ENCODE measurements at places on chromosomes 4 and X.

DNA sequence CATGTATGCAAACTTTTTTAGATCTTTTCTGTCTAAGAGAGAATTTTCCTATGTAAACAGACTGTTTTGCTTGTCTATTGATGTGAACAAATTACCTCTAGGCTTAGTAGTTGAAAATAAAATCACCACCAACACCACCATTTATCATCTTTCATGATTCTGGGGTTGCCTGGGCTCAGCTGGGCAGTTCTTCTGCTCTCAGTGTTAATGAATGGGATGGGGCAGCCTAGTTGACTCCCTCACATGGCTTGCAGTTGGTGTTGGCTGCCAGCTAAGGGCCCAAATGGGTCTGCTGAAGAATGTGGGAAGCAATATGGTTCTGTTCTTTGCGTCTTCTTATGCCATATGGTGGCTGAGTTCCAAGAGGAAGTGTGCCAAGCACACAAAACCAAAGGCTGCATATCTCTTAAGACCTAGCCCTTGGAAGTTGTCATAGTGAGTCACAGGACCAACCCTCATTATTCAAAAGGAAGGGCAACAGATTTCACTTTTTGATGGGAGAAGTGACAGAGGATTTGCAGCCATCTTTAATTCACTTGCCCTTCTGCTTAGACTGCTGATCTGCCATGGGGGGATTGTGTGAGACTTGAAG, 17.9 kb downstream of the REELD1 start:
- DNase-seq = no peak

DNA sequence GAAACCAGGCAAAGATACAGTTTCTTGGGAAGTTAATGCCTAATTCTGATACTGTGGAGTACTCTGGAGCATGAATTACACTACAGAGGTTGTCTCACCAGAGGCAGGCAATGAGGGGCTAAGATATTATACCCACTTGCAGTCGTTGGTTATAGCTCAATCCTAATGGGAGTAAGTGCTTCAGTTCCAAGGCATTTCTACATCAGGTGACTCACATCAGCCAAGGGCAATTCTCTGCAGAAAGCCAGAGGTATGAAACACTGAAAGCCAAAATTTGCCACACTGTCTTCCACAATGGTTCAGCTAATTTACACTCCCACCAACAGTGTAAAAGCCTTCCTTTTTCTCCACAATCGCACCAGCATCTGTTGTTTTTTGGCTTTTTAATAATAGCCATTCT, 174.0 kb upstream of the IL15 start:
- DNase-seq = no peak

DNA sequence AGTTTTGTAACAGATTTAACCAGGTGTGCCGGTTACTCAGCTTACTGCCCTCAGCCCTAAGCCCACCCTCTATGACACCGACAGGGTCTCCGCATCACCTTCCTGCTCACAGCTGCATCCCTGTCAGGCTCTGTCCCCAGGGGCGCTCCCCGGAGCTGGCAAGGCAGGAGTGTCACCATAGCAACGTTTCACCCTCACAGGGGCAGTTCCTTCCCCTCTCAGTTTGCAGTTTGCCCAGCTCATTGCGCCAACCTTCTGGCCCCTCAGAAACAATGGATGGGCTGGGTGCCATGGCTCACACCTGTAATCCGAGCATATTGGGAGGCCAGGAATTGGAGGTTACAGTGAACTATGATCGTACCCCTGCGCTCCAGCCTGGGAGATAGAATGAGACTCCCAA, 42.6 kb downstream of the RGS12 start:
- no peak for DNase-seq

GRCh38 chrX:13000301-13000811, 25.4 kb downstream of the TMSB4X start:
- DNase-seq = no peak

GRCh38 chr4:74555231-74555630, 110.3 kb downstream of the AREG start:
- peak; percentile 21 for DNase-seq

DNA sequence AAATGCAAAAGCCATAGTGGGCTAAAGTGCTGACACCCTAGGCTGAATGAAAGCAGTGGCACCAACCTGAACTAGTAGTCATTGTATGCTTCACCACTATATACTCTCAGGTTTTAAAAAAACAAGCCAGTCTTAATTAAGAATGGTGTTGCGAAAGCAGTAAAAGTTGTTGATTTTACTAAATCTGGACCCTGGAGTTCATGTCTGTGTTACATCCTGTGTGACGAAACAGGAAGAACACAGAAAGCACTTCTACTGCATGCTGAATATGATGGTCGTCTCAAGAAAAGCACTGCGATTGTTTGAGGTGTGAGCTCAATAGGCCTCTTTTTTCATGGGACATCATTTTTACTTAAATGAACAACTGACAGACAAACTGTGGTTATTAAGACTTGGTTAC, 24.2 kb upstream of the GDPD2 start:
- DNase-seq = no peak

DNA sequence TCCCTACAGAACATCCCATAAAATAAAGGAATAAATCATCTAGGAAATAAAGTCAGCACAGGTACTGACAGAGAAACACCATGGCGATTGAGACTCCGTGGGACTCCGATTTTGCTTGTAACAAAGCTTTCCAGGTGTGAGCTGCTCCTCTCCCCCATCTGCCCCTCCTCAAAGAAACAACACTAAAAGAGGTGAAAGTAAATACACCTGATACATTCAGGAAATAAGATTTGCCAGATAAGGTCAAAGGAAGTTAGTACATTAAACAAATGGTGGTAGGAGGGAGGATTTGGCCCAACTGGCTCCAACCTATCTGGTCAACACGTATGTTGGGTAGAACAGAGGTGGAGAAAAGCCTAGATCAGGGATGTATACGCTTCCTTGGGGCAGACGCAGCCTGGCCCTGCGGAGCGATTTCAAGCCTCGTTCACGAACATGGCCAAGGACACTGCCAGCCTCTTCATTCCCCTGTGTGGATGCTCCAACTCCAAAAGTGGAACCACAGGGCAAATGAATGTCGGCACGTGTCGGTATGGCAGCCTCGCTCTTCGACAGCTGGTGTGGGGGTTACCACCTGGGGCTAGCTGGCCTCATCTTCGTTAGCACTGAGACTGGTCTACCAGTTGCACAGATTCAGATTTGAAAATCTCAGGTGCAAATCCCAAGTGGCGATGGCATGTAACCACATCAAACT, 162.5 kb downstream of the AFAP1 start:
- DNase-seq = no peak

DNA sequence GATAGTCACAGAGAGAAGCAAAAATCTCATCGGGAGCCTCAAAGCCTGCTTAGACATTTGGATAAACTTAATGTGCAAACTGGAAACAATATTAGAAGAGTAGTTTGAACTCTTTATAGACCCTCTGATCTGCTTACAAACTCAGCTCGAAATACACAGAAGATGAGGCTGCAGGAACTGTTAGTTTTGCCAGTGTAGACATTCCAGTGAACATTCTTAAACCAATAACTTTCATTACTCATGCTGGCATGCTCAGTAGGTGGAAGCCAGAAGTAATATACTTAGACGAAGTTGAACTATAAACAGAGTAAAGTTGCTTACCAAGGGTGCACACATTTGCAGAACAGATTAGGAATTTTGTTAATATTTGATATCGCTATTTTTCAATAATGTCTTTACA, 303.5 kb downstream of the ANKRD50 start:
- no peak for DNase-seq

DNA sequence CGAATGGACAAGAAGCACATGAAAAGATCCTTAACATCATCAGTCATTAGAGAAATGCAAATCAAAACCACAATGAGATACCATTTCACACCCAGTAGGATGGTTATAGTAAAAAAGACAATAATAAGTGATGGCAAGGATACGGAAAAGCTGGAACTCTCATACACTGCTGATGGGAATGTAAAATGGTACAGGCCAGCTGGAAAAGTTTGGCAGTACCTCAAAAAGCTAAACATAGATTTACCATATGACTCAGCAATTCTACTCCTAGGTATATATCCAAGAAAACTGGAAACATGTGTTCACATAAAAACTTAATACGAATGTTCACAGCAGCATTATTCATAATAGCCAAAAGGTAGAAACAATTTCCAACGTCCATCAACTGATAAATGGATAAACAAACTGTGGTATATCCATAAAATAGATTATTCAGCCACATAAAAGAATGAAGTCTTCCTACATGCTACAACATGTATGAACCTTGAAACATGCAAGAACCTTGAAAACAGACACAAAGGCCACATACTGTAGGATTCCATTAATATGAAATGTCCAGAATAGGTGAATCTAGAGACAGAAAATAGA, 11.9 kb downstream of the RPS6KA3 start:
- DNase-seq = no peak

- DNase-seq = no peak
Measured at GRCh38 chr4:24975510-24975909, 55.2 kb downstream of the LGI2 start.

DNA sequence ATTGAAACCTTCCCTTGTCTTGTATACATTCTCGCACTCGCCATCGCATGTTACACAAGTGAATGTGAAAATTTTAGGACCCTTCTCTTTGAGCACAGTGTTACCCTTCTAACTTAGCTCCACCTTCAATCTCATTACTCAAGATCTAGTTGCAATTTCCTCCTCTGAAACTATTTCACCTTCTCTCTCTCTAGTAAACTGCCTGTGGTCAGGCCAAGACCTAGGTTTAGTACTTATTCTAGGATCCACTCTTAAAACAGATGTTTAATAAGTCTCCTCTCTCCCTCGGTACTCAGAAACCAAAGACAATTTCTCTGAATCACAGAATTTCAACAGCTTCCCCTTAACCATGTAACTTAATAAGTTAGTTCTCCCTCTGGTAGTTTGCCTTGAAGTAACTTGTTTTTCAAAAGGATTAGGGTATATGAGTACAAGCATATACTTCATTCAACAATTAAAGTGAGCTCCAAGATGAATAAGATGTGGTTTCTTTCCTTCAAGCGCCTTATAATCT, 156.0 kb downstream of the SH3KBP1 start:
- no peak for DNase-seq

DNA sequence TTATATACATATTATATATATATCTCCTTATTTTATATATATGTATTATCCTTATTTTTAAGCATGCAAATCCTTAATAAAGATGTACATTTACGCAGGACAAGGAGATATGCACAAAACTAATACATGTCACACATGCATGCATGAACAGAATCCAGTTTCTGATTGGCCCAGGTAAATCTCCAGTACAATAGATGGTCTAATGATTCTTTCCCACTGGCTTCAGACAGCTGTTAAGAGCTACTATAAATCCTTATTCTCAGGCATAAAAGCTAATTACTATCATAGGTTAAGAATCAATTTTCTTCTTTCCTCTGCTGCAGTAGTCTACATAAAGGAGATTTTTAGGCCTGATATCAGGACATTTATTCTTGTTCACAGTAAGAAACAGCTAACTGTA, 689.8 kb downstream of the KCTD8 start:
- DNase-seq = no peak

GRCh38 chr4:38920677-38921076, 53.1 kb downstream of the FAM114A1 start:
- DNase-seq = no peak

DNA sequence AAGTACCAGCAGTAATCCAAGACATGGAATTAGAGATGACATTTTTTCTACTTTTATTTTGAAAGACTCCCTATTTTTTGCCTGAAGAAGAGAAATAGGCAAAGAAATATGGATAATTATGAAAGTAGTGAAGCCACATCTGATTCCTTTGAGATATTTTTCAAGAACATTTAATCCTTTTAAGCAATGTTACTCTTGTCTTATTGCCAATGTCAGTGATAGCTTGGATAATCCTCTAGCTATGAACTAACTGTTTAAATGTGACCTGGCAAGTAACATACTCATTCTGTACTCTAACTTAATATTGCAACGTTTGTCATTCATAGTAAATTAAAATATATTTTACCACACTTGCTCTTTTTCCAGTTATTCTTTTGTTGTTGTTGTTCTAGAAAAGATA, 181.3 kb downstream of the VEGFC start:
- no peak for DNase-seq

DNA sequence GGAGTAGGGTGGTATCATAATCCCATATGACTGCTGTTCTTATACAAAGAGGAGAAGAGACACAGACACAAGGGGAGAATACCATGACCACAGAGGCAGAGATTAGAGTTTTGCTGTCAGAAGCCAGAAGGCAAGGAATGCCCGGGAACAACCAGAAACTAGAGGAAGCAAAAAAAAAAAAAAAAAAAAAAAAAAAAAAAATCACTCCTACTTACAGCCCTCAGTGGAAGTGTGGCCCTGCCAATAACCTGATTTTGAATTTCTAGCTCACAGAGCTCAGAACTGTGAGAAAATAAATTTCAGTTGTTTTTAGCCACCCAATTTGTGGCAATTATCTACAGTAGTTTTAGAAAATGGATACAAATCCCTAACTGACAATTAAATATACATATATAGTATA, 30.4 kb upstream of the UBE2NL start:
- DNase-seq = no peak

DNA sequence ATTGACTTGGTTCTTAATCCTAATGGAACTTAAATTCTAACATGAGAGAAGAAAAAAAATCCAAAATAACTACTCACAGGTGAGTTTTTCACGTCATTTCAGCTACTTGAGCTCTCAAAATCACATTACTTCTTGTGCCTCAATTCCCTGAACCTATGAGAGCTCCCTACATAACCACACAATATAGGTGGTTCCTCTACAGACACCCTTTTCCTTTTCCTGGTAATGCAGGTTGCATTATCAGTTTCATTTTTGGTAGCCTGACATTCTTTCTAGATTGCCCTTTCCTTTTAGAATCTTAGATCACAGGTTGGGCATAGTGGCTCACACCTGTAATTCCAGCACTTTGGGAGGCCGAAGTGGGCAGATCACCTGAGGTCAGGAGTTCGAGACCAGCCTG, 4.3 kb downstream of the GPR34 start:
- DNase-seq = no peak

DNA sequence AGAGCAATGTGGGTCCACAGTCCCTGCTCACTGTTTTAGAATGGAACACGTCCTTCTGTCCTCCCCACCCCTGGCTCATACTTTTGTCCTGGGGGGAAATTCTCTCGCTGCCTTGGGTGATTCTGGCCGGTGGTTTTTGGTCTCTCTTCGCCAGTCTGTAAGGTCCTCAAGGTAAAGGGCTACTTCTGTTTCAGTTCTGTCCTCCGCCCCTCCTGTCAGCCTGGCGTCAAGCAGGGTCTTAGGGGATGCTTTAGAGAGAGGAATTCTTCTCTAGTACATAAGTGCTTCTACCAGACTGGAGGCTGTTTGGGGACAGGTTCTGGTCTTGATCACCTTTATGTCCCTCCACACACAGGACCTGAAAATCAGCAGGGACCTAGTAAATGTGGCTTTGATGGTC, 617 bp upstream of the MRFAP1L1 start:
- no peak for DNase-seq

- no peak for DNase-seq
Measured at GRCh38 chr4:8866421-8866820, 5.2 kb downstream of the HMX1 start.

DNA sequence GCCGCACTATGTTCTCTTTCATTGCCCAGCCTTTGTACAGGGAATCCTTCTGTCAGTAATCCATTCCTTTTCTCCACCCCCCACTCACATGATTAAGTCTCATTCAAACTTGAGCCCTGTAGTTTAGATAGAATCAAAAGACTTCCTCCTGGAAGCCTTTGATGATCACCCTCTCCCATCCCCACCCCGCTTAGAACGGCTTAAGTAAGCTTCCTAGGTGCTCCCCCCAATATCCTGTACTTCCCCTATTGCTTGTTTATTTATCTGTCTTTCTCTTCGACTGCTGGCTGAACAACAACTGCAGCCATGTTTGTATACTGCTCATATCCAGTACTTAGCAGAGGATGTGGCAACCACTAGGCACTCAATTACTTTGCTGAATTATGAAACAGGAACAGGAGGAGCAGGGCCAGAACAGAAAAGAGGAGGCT, 38.5 kb upstream of the GPC3 start:
- DNase-seq = no peak

Data from AG04450 (cell line).